Urothelium cell line (cell line): ENCODE measurements at places on chromosomes 6 and 20.

GRCh38 chr6:6379573-6379972 lies 59.1 kb upstream of the F13A1 start:
- DNase-seq: no peak

DNA sequence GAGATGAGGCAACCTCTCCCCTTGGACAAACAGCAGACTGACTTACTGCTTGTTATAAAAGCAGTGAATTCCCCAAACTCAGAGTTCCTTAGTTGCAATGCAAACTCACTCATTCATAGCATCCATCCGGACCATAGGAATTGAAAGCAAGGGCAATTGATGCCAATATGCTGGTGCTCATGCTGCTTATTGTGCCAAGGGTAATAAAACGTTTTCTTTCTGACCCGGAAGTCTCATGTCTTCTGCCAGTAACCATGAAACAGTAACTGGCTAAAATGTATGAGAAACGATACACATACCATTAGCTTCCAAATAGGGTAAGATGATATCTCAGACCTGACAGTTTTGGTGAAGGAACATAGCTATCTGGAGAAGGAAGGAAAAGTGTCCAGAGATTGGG lies 18.1 kb downstream of the PRKN start:
- DNase-seq: no peak

DNA sequence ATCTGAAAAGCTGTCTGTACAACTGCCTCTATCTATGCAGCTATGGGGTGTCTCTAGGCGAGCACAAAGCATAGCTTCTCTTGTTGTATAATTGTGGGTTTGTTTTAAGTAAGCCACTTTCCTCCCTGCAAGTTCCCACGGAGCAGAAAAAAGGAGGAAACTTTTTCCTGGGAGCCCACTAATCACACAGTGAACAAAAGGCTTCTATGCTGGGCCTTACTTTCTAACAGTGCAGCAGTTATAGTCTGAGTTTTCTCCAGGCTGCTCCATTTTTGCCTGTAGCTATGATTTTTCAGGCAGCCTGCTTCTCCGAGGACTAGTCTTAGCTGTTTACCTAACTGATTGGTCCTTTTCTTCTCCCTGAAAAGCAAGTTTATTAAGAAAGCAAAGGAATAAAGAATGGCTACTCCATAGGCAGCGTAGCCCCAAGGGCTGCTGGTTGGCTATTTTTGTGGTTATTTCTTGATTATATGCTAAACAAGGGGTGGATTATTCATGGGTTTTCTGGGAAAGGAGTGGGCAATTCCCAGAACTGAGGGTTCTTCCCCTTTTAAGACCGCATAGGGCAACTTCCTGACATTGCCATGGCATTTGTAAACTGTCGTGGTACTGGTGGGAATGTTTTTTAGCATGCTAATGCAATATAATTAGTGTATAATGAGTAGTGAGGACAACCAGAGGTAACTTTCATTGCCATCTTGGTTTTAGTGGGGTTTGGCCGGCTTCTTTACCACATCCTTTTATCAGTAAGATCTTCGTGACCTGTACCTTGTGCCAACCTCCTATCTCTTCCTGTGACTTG lies 84.3 kb downstream of the OPRM1 start:
- DNase-seq: no peak

- DNase-seq: no peak
Measured at GRCh38 chr20:39356908-39357307, 394.8 kb downstream of the DHX35 start.

- peak; percentile 75 for DNase-seq
Measured at GRCh38 chr6:2952557-2953095, 18.7 kb downstream of the SERPINB6 start.

DNA sequence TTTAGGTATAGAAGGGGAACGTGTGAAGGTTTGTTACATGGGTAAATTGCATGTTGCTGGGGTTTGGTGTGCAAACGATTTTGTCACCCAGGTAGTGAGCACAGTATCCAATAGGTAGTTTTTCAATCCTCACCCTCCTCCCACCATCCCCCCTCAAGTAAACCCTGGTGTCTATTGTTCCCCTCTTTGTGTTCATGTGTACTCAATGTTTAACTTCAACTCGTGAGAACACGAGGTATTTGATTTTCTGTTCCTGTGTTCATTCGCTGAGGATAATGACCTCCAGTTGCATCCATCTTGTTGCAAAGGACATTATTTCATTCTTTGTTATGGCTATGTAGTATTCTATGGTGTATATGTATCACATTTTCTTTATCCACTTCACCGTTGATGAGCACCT lies 11.6 kb upstream of the VNN1 start:
- no peak for DNase-seq

- DNase-seq: no peak
Measured at GRCh38 chr20:41395667-41396664, 29.3 kb upstream of the EMILIN3 start.

DNA sequence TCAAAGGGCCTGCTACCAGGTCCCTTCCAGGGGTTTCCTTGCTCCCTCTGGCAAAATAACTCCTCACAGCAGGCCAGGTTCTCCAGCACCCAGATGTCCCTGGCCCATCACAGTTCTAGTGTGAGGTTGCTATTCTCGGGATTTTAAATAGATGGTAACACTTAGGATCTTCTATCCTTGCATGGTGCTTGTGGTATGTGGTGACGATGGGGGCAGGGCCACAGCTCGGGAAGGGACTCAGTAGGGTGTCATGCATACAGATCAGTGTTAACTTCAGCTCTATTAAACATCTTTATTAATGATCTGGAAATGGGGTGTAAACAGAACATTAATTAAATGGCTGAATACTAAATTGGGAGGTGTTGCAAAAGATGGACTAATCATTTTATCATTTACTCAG lies 323.8 kb downstream of the QKI start:
- no peak for DNase-seq

DNA sequence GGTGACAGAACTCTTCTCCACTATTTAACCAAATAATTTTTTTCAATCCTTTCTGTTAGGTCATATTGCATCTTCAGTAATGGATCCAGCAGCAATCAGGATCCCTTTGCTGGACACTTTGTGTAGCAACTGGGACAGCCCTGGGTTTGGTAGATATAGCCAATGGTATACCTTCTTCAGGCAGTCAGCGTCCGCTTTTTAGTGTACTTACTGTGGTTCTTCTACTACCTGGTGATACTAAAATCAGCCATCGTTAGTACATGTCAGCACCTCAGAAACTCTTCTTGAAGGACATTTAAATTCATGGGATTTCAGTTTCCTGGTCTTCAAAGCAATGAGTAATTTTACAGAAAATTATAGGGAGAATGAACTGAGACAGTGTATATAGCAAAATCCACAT lies 93.5 kb downstream of the ADGRG6 start:
- DNase-seq: no peak

DNA sequence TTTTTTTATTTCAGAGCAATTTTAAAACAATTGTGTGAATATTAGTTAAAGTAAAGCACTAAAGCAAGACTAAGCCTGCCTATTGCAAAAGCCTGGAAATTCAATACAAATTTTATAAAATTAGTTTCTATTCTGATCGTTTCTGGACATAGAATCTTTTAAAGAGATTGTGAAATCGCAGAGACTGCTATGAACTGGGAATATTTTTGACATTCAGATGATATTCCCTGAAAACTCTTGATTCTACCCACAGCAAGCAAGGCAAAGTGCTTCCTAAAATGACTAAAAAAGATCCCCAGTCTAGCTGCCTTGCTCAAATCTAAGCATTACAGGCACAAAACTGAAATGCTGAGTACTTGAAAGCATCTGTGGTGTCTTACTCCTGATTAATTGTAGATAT lies 187.6 kb upstream of the CEP162 start:
- DNase-seq: no peak

- no peak for DNase-seq
Measured at GRCh38 chr6:170049641-170050561, 241.0 kb downstream of the DLL1 start.

- no peak for DNase-seq
Measured at GRCh38 chr6:129860908-129861665, at the start of gene TMEM244. TMEM244 (minus strand) TSS chr6:129861315; CDS start chr6:129861188, 127 bp downstream.

GRCh38 chr20:63772781-63773518 lies 33.4 kb downstream of the SLC2A4RG start:
- no peak for DNase-seq
